ENCODE measurements at places on chromosomes 13 and 19.

GRCh38 chr19:3028305-3029064, 595 bp downstream of the TLE2 start:
- DNase-seq = peak; percentile 34

DNA sequence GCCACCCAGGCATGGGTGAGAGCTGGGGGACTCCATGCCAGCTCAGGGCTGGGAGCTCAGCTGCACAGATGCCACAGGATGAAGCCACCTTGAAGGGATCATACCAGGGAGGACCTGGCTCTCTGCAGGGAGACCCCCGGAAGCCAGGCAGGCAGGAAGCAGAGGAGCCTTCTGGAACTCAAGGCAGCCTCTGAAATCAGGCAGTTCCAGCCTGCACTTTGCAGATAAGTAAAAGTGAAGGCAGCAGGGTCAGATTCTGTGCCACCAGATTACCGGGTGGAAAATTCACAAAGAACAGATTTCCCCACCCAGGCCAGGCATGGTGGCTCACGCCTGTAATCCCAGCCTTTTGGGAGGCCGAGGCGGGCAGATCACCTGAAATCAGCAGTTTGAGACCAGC, 2.5 kb downstream of the TMEM259 start:
- no peak for DNase-seq

GRCh38 chr19:30173593-30174356, 198.4 kb upstream of the ZNF536 start:
- DNase-seq = peak; percentile 39

DNA sequence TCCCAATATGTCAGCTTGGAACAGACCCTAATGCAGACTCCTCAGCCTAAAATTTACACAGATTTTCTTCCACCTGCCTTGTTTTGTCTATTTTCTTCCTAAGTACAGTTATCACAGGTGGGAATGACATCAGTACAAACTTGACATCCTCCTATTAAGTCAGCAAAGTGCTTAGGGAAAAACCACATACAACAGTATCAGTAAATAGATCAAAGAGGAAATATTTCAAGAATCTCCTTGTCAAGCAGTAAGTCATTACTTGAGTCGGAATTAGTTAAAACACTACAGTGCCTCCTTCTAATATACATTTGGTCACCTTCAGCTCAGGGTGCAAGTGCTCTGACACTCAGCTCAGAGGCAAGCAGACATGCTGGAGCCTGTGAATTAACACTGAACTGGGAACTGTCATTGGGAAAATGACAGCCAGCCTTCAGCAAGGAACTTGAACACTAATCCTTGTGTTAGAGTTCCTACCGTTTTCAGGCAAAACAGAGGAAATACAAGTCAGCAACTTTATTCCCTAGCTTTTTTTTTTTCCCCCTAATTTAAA, 394.3 kb upstream of the HTR2A start:
- DNase-seq = no peak

DNA sequence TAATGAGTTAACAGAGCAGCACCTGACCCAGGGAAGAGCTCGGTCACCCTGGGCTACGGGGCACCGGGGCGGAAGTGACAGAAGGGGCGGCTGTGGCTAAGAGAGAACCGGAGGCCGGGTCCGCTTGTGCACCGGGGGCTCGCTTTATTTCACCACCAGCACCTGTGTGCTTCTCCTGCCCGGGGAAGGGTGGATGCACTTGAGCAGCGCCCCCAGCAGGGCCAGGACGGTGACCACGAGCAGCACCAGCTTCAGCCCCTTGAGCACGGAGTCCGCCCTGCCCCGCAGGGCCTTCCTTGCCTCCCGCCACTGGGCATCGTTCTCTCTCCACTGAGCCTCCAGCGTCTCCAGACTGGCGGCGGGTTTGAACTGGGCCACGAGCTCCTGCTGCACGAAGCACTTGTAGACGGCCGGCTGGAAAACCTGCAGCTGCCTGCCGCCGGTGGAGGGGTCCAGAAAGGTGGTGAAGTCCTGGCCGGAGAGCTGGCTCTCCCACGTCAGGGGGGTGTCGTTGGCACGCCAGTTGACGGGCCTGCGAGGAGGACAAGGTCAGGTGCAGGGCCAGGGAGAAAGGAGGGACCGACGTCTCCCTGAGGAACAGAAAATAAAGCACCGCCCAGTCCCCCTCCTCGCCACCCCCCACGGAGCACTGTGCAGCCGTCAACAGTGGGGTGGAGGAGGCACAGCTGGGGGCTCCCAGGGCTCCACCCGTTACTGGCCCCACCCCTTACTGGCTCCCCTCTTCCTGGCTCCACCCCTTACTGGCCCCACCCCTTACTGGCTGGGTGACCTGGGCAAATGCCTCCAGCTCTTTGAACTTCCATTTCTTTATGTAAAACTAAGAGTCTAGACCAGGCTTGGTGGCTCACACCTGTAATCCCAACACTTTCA, 3.6 kb downstream of the FAM187B start:
- peak; percentile 66 for DNase-seq

- no peak for DNase-seq
Measured at GRCh38 chr19:42538841-42539709, 10.8 kb upstream of the CEACAM1 start.

- no peak for DNase-seq
Measured at GRCh38 chr13:102729560-102730270, 34.9 kb upstream of the METTL21C start.

GRCh38 chr19:19966862-19967261, 66.1 kb downstream of the ZNF93 start:
- DNase-seq = no peak

GRCh38 chr13:89307278-89307677, 1636.1 kb downstream of the SLITRK5 start:
- no peak for DNase-seq

- no peak for DNase-seq
Measured at GRCh38 chr19:27775395-27775794, 1437.6 kb downstream of the UQCRFS1 start.

DNA sequence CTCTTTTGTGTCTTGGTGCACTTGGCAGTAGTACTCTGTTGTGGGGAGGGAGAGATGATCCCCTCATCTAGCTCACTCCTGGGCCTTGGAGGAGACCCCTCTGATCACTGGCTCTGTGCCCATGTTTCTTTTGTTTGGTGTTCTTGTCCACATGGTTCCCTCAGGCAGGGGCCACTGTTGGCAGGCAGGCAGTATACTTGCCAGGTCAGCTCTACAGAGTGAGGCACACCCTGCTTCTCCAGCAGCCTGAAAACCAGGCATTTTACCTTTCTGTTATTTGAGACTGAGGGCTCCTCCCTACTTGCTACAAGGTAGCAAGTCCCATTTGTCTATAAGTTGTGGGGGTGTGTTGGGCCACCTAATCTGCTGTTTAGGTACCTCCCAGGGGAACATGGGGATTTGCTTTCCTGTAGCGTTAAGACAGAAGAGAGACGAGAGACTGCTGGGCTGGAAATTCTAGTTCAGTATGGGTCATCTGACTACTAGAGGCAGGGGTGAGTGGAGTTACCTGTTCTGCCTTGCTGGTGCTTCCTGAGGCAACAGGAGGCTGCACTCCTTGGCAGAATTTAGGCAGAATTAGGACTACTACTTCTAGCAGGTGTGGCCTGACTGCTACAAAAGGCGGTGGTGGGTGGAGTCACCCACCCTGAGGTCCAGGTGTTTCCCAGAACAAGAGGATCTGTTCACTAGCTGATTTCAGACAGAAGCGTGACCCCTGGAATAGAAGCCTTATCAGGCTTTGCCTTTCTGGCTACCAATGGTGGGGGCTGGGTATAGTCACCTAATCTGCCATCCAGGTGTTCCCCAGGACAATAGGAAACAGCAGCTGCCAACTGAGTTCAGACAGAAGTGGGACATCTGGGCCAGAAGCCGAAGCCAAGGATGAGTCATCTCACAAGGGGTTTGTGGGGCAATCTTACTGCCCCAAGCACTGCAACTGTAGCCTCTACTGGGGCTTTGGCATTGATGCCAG, 843.0 kb upstream of the ATXN8OS start:
- no peak for DNase-seq

- no peak for DNase-seq
Measured at GRCh38 chr19:41570179-41570578, 5.8 kb upstream of the CEACAM21 start.

- no peak for DNase-seq
Measured at GRCh38 chr13:73603646-73604045, 530.6 kb downstream of the KLF12 start.

DNA sequence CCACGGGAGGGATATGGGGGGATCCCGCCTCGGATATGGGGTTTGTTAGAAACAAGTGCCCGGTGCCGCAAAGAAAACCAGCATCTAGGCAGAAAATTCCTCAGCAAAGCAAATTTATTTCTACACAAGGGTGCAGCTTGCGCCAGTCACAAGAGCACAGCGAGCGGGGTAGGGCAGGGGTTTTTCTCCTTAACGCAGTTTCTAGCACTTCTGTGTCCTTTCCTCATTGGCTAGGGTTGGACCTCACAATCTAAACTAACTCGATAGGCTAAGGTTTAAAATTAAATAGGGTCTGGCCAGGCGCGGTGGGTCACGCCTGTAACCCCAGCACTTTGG, 595 bp downstream of the ZNF440 start:
- no peak for DNase-seq

- DNase-seq = no peak
Measured at GRCh38 chr13:79966493-79966895, 374.4 kb downstream of the SPRY2 start.

DNA sequence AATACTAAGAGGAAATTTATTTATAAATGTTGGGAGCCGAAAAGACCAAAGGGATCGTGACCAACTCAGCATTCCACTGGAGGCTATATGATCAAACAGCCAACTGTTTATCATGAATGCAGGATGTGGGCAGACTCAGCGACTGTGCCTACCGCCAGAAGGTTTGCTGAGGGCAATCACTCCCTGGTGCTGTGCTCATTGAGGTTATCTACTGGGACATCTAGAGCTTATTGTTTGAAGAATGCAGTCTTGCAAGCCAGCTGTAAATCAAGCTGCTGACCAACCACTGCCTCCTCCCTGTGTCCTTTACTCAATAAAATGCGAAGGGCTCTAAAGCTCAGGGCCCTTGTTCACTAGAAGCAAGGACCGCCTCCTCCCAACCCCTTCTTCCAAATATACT, 8.5 kb upstream of the XPO4 start:
- DNase-seq = no peak

GRCh38 chr13:83780227-83780626, 102.0 kb downstream of the SLITRK1 start:
- peak; percentile 18 for DNase-seq

GRCh38 chr19:48635966-48636858, 967 bp downstream of the DBP start:
- DNase-seq = peak; percentile 63

DNA sequence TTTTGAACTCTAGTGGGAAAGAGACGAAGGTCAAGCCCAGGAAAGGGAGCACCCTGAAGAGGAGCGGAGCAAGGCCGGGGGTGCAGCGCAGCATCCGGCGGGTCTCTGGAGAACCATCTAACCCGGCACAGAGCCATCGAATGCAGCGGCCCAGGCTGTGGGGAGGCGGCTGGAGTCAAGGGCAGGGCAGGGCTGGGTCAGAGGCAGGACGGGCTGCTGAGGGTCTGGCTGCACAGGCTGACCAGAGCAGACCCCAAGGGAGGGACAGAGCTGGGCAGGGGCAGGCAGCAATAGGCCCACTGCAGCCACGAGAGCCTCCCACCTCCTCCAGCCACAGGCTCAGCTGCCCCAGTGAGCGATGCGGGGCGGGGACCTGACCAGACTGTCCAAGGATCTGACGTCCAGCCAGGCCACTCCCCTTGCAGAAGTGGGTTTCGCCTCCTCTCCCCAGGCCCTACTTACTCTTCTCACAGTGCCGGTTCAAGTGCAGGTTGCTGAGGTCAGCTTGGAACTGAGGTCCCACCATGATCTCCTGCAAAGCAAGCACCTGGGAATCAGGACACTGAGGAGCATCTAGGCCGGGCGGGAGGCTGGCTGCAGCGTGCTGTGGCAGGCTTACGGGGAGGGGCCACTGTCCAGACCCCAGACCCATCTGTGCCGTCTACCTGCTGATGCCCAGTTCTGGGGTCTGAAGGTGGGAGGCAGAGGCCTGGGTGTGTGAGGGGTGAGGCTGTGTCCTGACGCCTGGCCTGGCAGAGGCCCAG, 19.2 kb downstream of the MIER2 start:
- no peak for DNase-seq

- DNase-seq = no peak
Measured at GRCh38 chr19:31054430-31054829, 294.8 kb downstream of the TSHZ3 start.

DNA sequence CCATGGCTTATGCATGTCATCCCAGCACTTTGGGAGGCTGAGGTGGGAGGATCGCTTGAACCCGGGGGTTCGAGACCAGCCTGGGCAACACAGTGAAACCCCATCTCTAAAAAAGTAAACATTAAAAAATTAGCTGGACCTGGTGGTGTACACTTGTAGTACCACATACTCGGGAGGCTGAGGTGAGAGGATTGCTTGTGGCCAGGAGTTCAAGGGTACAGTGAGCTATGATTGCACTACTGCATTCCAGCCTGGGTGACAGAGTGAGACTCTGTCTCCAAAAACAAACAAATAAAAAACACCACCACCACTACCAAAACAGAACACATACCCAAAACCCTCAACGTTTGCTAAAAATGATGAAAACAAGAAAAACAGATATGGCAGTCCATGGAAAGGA, 15.9 kb downstream of the FBXO17 start:
- DNase-seq = no peak

DNA sequence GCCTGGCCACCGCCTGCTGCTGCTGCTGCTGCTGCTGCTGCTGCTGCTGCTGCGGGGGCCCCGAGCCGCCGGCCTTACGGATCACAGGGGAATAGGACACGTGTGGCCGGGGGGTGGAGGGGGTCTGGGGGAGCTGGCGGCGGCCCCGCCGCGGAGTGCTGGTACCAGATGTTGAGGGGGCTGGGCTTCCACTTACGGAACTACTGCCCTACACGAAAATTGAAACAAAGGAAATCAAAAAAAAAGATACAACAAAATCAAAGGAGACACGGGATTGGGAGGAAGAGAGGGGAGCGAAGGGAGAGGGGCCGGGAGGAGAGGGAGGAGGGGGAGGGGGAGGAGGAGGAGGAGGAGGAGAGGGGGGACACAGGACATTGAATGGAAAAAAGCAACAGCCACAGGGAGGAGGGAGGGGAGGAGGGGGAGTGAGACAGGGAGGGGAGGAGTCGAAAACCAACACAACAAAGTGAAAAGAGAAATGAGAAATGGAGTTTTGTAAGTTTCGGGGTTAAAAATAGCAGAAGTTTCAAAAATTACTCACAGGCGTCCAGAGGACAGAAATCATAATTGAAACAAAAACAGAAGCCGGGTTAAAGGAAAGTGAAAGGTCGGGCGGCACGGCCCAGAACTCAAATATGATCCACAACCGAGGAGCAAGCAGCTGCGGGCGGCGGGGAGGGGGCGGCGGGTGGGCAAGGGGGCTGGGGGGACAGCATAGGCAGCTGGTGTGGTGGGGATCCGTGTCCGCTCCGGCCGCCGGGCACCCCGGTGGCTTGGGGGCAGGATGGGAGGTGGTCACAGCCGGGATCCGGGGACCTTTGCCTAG, 57.8 kb downstream of the IER2 start:
- no peak for DNase-seq
